ENCODE measurements at places on chromosomes 7 and 10.
A peak's percentile ranks its signal among the peaks of the same experiment; 100 is the strongest.

DNA sequence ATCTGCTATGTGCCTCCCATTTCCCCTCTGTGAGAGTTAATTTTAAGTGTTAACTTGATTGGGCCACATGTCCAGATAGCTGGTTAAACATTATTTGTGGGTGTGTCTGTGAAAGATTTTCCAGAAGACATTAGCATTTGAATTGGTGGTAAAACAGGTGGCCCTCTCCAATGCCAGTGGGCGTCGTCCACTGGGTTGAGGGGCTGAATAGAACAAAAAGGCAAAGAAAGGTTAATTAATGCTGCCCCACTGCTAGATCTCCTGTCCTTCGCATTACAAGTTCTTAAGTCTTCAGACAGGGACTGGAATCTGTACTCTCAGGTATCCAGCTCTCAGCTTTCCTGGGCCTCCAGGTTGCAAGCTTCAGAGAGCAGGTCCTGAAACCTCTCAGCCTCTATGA is 1160.9 kb upstream of the LRRN3 start:
- DNase-seq: no peak

- no peak for DNase-seq
Measured at GRCh38 chr7:106806556-106806955, 58.5 kb upstream of the PIK3CG start.

DNA sequence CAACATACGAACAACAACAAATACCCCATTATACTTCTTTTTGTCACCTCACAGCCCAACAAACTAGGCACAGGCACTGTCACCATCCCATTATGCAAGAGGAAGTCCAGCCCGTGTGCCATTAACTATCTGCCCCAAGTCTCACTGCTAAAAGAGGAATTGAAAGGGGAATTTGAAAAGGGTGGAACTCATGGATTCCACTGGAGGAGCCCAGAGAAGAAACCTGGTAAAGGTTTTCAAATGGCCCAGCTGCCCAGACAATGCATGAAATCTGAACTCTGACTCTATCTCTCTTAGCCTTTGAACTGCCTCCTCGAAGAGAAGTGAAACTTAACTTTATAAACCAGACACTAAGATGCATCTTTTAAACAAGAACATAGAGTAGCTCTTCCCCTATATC is 130.0 kb downstream of the PLXNA4 start:
- DNase-seq: no peak

- peak; percentile 44 for DNase-seq
Measured at GRCh38 chr7:50261593-50261992, 42.9 kb upstream of the IKZF1 start.

DNA sequence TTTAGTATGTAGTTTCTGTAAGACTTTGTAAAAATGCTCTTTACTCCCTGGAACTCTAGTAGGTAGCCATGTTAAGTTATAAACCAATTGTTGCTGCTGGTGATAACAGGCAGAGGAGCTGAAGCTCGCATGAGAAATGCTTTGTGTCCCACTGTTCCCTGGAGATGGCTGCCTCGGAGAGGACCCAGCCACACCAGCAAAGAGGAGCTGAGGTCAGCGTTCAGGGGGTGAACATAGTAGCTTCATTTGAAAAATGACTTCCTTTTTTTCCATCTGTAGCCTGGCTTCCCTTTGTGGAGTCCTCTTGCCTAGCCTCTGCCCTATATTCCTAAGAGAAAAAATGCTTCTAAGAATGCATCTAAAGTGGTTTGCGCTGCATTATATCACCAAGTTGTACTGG is 20.3 kb downstream of the CELF2 start:
- DNase-seq: no peak

GRCh38 chr7:44729949-44730590 is 18.6 kb upstream of the ZMIZ2 start:
- DNase-seq: no peak

GRCh38 chr10:77637532-77638320 is at the start of gene KCNMA1:
Gene KCNMA1, minus strand, starts transcription at chr10:77637808.
- DNase-seq: no peak

- no peak for DNase-seq
Measured at GRCh38 chr10:75429159-75429827, 2.1 kb upstream of the LRMDA start.

DNA sequence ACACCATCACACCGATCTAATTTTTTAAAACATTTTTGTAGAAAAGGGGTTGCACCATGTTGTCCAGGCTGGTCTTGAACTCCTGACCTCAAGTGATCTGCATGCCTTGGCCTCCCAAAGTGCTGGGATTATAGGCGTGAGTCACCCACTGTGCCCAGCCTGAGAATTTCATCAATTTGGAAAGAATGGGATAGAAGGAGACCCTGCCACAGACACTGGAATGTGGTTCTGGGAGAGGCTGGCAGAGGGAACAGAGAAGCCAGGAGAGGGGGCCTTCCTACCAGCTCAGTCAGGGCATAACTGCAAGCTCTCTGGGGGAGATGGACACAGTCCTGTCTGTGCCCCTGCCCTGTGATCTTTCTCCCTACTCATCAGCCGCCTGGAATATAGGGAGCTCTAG is 42.1 kb upstream of the MKRN1 start:
- no peak for DNase-seq

GRCh38 chr7:74063223-74063641 is 20.4 kb upstream of the LIMK1 start:
- no peak for DNase-seq

Data from CD4-positive, alpha-beta T cell treated with Interleukin-17A for 4 hours (primary cell).